ENCODE measurements at places on chromosomes 13 and 19.

DNA sequence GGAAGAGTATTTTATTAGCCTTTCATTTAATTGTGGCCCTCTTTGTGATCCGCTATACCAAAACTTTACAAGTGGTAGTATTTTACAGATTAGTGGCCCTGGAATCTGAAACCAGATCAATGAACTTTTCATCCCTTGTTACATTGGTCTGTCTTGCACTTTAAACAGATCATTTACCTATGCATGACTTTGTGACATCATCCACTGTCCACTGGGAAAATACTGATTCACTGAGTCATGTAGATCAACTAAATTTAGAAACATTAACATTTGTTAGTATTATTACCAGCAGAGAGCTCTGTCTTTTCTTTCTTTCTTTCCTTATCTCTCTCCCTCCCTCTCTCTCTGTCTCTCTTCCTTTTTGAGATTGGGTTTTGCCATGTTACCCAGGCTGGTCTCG is 17.5 kb downstream of the PCDH8 start:
- no peak for DNase-seq

DNA sequence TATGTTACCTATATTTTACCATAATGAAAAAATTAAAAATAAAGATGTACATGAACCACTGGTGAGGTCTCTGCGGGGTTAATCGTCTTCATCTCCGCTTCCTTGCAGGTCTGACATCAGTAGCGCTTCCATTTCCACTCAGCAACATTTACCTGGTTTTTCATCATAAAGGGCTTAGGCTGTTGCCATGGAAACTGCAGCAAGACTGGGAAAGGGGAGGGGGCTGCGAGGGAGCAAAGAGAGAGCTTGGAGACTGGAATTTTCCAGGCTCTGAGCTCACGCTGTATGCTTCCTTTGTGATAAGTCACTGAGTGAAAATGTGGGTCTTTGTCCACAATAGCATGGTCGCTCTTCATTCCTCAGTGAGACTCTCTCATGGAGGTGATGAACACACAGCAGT is 136.6 kb upstream of the USP29 start:
- DNase-seq, result no peak

DNA sequence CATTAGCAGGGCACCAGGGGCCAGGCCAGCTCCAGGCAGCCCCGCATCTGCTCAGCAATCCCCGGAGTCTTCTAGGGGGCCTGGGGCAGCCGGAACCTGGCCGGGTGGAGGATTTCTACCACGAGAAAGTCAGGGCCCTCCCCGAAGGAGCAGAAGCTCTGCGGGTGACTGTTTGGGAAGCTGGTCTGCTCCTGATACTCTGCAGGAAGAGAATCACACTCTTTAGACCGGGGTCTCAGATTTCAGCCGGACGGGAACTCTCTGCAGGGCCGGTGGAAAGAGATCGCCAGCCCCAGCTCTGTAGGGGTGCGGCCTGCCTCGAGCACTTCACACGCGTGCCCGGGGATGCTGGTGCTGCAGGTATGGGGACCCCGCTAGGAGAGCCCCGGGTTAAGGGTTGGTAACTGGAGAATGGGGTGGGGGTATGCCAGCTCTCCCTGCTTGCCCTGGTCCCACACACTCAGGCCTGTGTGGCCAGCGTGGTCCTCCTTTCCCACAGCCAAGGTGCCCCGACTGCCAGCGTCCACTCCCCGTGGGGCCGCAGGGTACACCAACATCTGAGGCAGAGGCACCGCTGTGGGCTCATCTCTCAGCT is 20.1 kb downstream of the RASA3 start:
- DNase-seq, result no peak

DNA sequence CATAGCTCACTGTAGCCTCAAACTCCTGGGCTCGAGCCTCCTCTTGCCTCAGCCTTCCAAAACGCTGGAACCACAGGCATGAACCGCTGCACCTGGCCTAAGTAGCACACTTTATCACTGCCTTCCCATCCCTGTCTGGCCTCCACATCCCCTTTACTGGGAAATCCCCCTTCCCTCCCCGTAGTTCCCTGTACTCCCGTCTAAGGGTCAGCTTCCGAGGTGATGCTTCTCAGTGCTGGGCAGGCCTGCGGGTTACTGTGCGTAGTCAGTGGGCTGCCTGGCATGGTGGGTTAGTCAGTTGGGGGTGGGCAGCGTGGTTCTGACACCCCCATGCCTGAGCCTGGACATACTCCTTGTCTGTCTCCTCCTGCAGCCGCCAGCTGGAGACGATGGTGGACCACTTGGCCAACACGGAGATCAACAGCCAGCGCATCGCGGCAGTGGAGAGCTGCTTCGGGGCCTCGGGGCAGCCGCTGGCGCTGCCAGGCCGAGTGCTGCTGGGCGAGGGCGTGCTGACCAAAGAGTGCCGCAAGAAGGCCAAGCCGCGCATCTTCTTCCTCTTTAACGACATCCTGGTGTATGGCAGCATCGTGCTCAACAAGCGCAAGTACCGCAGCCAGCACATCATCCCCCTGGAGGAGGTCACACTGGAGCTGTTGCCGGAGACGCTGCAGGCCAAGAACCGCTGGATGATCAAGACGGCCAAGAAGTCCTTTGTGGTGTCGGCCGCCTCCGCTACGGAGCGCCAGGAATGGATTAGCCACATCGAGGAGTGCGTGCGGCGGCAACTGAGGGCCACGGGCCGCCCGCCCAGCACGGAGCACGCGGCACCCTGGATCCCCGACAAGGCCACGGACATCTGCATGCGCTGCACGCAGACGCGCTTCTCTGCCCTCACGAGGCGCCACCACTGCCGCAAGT is 8.4 kb downstream of the PLEKHF1 start:
- DNase-seq, result no peak

DNA sequence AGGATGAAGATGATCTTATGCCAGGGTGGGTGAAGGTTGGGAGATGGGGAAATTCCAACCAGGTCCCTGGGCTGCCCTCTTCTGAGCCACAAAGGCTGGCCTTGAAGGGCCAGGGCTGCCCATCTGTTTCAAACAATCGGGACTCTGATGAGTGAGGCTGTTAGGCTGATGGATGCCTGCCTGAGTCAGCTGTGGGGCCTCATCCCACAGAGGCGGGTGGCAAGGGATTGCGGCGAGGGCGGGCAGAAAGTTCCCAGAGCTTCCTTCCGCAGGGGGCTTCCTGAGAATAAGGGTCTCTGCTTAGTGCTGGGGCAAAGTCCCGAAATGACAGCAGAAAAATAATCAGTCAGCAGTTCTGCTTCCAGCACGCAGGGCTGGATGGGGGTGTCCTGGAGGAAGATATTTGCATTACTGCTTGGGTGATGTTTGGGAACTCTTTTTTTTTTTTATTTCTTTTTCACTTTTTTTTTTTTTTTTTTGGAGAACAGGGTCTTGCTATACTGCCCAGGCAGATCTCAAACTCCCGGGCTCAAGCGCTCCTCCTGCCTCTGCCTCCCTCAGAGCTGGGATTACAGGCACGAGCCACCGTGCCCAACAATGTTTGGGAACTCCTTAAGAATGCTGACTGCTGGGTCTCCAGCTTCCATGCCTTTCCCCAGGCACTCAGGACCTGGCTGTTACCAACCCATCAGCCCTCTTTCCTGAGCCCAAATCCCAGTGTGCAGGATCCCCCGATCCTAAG is 14.1 kb downstream of the SH3GL1 start:
- no peak for DNase-seq

GRCh38 chr13:35927567-35928021 is 203.6 kb downstream of the DCLK1 start:
- no peak for DNase-seq

DNA sequence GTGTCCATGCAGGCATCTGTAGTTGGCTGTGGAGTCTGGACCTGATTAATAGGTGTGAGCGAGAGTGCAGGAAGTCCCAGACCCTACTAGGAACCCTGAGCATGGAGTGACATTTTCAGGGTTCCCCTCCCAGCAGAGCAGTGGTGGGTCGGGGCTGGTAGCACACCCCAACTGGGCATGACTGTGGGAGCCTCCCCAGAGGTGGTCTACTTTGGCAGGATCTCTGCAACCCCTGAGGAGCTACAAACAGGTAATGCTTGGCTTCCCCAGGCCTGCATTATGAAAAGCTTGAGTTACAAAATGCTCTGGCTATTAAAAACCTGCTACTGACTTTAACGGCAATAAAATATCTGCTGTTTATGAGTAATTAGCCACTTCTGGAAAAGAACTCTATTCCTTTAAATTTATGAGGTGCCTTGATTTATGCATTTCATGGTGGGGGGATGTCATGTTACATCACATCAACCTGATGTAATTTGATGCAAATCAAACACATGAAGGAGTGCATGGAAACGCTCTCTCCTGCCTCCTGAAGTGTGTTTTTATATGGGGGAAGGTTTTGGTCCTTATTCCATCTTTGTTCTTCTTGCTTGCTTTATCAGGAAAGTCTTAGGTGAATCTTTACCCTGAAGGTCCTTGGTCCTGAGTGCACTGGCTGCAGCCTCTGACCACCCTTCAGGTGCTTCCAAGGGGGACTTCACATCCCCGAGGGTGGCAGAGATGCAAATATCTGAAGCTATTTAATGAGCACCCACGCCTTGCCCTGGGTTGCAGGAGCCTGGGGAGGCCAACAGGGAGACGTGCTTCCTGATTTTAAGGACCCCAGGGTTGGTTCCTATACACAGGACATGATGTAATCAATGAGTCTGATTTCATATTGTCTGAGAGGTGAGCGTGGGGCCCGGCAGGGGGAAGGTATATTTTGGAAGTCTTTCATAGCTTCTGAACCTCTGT is 54.0 kb downstream of the ZNF536 start:
- peak; percentile 43 for DNase-seq

- DNase-seq, result no peak
Measured at GRCh38 chr13:107301724-107302374, 733.9 kb upstream of the ARGLU1 start.

DNA sequence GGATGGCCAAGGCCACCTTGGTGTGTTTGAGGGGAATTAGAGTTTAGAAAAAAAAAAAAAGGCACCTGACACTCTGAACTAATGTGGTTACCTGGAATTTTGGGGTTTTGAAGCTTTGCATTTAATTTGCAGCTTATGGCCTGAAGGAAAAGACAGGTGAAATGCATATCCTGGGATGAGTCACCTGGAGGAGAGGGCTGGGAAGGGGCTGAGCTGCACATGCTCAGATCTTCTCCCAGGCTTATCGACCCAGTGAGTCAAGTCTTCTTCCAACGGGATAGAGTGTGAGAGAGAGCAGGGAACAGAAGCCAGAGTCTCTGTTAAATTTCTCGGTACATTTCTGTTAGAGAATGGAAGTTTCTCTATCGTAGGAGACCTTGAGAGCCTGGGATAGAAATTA is 29.7 kb upstream of the ALOX5AP start:
- DNase-seq, result no peak

GRCh38 chr13:78020861-78021260 is 102.2 kb upstream of the EDNRB start:
- DNase-seq, result no peak

DNA sequence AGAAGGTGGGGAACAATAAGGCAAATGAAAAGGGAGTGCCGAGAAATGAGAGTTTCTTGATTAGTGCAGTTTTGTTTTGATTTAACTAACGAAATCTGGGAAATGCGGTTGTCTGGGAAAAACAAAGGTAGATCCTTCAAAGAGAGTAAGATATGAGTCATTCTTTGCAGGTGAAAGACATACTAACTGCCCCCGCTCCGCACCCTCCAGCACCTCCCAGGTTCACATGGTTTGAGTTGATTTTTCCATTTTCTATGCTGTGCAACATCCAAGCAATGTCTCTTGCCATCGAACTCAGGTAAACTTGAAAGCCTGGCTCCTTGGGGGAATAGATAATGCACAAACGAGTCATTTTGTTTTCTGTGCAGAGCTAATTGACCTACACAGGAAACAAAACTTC is 84.1 kb upstream of the KLF12 start:
- DNase-seq, result no peak

DNA sequence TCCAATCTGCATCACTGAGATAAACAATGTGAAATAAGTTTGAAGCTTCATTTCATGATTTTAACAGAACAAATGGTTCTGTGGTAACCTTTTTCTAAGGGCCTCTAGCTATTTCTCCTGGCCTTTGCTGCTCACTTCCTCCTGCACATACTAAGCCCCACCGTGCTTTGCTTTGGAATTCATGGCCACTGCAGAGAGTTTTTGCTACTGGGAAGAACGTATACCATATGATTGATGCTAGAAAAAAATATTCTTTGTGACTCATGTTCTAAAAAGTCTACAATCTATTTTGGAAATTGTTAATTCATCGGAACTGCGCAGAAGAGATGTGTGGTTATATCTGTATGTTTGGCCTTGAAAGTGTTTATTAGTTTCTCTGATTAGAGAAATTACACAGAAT is 747.3 kb downstream of the PCDH9 start:
- no peak for DNase-seq

DNA sequence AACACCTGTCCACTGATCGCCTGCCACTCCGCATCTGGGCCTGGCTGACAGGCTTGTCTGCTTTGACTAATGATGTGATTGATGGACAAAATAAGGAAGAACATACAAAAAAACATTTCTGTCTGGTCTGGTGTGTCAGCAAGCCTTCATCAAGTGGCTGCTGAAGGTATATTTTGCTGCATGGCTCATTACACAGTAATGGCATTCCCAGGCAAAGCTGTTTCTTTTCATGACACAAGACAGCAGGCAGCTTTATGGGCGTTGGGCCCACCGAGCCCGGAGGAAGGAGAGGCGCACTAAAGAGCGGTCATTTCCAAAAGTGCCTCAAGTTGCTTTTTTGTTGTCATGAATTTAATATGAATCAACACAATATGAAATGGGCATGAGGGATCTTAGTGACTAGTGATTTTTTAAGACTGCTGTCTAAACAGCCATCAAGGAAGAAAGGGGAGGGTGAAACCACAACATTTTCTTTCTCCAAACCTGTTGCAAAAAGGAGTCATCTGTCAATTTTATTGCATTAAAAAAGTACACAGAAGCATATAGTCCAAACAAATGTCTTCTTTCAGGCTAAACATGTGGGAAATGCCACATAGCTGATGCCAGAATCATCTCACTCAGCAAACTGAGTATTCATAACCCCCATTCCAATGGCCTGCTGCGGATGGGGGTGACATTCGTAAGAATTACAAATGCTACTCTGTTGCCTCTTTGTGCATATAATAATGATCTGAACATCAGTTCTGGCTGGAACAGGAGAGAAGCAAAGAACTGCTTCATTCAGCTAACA is 476.6 kb downstream of the ZNF536 start:
- no peak for DNase-seq

GRCh38 chr19:54077334-54077733 is 3.8 kb downstream of the TARM1 start:
- DNase-seq, result no peak

DNA sequence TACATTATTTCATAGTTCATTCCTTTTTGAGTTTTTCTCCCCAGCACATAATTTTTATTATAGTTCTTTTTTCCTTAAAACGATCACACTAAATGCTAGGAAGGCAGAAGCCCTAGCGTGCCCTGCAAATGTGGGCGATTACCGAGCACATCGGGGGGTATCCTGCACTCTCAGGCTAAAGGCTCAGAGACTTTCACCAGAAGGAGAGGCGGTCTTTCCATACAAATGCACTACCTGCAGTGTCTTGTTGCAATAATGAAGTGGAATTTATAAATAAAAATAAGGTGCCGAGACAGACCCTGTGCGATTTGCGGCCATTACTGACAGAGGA is 29.3 kb upstream of the SPACA7 start:
- DNase-seq, result no peak
